ENCODE measurements at places on chromosomes 7 and 10.

DNA sequence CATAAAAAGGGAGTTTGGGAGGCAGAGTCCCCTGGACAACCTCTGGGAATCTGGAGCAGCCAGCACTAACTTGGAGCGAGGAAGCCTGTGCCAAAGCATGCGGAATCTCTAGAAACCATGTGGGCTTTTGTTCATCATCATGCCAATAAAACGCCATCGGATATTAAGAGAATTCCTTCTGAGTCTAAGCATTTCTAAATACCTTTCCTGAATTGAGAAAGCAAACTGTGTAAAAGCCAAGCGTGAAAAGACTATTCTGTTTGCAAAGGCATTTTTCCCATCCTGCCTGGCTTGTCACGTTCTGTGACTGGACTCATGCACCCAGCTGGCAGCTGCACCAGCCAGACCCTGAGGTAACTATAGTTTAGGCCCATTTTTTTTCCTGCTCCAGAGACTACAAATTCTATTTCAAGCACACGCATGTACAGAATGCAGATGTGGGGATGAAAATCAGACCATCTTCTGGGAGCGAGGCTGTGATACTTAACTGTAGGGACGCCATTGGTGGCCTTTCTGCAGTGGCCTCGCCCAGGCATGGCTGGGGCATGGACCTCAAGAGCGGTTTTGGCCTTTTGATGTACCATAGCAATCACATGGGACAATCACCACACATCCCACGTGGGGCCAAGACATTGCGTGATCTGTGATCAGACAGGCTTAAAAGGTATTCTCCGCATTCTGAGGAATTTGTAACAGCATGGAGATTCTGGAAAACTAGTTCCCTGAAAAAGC is 218.9 kb downstream of the KIAA1217 start:
- DNase-seq: no peak

- DNase-seq: no peak
These were observed 30.2 kb upstream of the SH3PXD2A start for GRCh38 chr10:103885617-103886016.

DNA sequence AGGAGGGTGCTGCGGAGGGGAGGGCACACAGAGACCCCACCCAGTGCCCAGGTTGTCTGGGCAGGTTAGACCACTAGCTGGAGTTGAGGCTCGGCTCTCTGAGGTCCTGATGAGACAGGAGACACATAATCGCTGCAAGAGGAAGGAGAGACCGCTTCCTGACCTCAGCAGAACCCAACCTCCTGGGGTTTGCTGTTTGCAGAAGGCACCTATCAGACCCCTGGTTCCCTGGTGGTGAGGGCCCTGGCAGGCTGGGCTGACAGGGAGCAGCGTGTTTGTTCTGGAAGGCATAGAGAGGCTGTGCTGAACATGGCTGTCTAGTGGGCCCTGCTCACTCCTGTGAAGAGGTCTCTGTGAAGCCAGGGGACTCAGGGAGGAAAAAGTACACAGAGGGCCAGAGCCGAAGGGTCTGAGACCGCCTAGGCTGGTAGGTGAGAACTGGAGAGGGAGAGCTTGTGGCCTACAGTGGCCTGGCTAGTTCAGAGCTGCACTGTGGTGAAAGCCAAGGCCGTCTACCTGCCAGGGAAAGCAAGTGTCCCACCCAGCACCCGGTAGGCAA is 39.4 kb upstream of the NPFFR1 start:
- no peak for DNase-seq

DNA sequence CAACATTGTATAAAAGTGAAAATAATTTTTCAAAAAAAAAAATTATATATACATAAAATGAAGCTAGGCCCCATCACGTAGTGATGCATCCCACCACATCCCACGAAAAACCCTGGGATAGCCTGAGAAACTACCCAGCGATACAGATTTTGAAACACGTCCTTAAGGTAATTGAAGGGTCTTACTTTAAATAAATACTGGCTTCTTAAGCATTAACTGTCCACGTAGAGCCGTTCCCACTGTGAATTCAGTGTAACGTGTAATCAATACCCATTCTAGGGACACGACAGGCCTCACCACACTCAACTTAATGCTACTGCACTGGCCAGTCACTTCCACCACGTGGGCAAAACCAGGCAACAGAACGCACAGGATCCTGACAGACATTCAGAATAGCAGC is 4.0 kb downstream of the ANKRD61 start:
- DNase-seq: no peak

GRCh38 chr7:134505856-134506255 is 21.5 kb upstream of the AKR1B10 start:
- DNase-seq: no peak

DNA sequence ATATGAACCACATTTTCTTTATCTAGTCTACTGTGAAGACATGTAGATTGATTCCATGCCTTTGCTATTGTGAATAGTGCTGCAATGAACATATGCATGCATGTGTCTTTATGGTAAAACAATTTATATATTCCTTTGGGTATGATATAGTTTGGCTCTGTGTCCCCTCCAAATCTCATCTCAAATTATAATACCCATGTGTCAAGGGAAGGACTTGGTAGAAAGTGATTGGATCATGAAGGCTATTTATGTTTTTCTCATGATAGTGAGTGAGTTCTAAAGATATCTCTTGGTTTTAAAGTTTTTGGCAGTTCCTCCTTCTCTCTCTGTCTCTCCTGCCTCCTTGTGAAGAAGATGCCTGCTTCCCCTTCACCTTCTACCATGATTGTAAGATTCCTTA is 248.7 kb downstream of the GPR37 start:
- DNase-seq: no peak

DNA sequence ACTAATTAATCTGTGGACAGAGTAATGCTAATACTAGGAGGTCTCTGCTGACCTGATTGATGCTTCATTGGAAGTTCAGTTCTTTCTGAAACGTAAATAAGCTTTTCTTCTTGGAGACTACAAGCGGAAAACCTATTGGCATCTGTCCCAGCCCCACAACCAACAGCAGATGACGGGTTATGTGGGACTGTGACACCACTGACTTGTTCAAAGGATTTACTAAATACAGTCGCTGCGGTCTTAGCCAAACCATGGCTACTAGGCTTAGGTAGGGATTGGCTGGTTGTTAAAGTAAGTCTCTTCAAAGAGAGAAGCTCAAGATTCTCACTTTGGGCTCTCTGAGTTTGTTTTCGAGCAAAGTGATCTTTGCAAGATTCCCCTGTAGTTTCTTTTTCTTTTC is 68.3 kb downstream of the HYCC1 start:
- no peak for DNase-seq

- DNase-seq: no peak
These were observed 59.7 kb upstream of the CDK14 start for GRCh38 chr7:90536449-90536848.

DNA sequence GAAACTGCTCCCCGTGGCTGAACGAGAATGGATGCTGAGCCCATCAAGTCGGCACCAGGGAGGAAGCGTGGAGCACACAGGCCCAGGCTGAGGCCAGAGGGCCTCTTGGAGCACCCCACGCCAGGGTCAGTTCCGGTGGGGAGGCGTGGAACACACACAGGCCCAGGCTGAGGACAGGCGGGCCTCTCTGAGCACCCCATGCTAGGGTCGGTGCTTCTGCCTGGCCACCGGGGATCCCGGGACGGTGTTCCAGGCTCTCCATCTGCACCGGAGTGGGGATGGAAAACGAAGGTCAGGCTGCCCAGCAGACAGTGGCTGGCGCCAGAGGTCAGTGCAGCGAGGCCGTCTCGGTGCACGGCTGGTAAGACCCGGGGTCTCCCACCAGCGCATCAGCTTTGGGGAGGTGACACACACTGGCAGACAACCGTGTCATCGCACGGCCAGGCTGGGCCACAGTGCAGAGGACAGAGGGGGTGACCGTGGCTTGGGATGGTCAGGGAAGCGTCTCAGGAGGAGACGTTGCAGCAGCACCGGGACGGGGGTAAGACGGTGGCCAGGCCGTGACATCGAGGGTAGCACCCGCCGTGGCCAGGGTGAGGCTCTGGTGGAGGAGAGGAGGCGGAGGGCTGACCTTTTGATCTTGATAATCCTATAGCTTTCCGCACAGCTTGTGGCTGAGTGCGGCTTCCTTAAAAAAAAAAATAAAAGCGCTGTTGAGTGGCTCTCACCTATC is 203.9 kb downstream of the ELFN1 start:
- DNase-seq: no peak

- DNase-seq: no peak
These were observed 40.7 kb downstream of the KMT2C start for GRCh38 chr7:152395112-152395511.

DNA sequence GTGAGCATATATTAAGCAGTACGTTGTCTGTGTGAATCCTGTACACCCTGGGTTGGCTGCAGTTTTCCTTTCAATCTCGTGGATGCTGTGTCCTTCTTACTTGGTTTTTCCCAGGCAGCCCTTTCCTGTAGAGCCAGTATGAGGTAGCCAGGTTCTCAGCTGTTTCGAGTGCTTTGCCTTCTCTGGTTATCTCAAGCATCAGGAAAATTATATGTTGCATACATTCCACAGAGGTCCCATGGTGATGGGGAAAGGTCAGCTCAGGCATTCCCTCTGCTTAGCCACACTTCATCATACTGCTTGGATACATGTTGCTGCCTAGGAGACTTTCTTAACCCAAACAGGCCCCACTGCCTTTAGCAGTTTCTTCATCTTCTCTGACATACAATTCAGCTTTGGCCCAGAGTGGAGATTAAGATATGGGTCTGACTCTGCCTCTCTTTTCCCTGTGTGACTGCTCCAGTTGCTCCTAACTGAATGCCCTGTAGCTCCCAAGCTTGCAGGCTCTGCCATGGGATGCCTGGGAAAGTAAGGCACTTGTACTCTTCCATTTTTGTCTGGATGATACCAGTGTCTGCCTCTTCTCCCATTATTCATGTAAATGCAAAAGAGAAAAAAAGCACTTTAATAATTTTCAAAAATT is 11.3 kb downstream of the GNAI1 start:
- DNase-seq: no peak

GRCh38 chr10:118605694-118606093 is 10.2 kb upstream of the PRLHR start:
- DNase-seq: no peak

- peak; percentile 21 for DNase-seq
These were observed 553 bp downstream of the VDAC2 start for GRCh38 chr10:75211007-75211691.

GRCh38 chr10:13414137-13414536 is 66.0 kb upstream of the SEPHS1 start:
- no peak for DNase-seq

GRCh38 chr10:3424111-3424851 is 251.7 kb upstream of the PITRM1 start:
- DNase-seq: no peak

DNA sequence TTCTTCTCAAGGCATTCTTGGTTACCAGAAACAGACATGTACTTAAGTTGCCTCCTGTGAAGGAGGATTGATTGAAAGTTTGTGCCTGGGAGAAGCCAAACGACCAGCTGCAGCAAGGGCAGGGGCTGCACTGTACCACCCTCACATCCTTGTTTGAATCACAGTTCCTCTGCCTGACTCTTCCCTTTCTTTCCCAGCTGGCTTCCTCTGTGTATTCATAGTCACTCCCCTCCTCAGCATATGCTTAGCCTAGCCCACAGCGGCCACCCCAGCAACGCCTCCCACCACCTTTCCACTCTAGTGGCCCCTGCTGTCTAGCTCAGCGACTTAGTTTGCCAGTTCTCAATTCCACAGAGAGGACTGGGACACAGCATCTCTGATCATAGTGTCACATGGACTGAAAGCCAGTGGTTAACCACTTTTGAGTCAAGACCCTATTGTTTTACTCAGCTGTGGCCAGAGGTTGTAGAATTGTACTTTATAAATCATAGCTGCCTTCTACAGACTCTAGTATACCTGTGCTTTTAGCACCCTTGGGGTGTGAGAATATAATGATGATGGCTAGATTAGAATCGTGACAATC is 643.0 kb downstream of the SUGCT start:
- no peak for DNase-seq

GRCh38 chr10:71388583-71389310 is 8.0 kb upstream of the CDH23 start:
- no peak for DNase-seq

GRCh38 chr7:44269417-44269816 is 56.0 kb downstream of the CAMK2B start:
- DNase-seq: no peak

DNA sequence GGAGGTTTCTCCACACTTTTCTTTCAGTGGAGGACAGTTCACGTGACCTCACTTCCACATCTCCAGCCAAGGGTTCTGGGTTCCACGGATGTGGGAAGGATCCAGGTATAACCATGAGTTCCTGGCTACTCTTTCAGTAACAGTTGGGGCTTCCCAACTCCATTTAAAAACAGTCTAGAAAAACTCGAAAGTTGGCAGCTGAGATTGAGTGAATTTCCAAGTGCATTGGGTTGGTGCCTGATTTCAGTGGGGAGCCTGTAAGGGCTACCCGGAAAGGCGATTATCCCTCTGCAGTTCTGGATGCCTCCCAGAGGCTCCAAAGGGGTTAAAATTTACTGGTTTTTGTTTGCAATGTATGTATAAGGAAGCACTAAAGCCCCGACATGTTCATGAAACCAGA is 24.3 kb downstream of the LHFPL3 start:
- no peak for DNase-seq

GRCh38 chr10:32413513-32413912 is 32.4 kb upstream of the CCDC7 start:
- DNase-seq: no peak

GRCh38 chr7:139731802-139732470 is 45.9 kb downstream of the HIPK2 start:
- no peak for DNase-seq

DNA sequence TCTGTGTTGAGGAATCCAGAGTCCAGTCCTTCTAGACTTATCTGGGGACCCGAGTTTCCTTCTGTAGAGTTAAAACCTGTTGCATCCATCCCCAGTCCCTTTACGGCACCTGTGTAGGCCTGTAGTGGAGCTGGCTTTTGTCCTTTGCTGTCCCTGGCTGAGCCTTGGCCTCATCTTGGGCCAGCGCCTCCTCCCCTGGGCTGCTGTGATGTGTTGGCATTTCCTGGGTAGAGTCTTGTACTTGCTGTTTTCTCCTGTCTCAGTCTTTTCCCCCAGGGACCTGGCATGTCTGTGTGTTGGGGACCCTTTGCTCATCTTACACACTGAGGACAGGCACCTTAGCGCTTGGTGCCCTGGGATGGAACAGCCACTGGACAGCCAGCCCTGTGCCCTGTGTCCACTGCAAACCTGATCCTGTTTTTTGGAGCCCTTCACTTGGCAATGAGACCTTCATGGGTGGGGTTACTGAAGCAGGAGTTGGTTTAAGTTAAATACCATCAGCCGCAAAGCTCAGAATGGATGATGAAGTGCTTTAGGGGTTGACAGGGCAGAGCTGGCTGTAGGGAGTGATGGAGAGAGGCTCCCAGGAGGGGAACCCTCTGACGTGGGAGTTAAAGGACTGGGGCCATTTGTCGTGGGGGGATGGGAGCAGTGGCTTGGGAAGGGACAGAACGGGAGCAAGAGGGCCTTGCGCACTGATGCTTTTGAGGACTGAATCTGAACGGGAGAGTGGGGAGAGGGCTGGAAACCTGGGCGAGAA is 50.9 kb downstream of the CUX1 start:
- DNase-seq: no peak

DNA sequence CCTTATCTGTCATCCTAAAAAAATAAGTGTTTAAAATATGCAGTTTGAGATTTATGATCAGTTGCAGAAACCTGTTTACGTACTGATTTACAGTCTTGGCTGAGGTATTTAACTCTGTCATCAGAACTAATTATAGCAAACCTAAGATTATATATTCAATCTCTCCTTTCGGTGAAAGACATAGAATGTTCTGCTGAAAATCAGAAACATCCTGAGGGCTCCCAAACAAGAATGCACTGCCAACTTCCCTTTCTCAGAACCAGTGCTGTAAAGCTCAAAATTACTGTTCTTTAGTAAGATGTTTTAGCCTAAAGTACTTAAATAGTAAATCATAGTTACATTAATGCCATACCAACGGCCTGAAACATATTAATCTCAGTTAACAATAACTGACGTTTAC is 34.3 kb downstream of the FAM204A start:
- DNase-seq: no peak

Measured in activated T-cell treated with anti-CD3 and anti-CD28 coated beads for 4 hours (primary cell).